ENCODE measurements at places on chromosomes 4 and X.
A peak's percentile ranks its signal among the peaks of the same experiment; 100 is the strongest.

DNA sequence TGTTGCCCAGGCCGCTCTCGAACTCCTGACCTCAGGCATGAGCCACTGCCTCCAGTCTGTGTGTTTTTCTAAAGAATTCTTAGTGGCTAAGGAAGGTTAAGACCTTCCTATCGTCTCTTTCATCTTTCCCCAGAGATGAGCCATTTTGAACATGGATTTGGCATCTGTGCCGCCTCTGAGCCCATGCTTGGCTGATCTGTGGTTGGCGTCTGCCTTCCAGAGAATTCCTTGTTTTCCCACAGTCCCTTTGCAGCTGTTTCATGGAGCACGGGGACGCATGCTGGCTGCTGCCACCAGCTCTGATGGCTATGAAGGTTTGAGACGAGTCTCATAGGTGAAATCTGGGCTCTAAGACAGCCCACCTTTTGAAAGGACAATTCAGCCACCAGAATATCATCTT lies 60.4 kb downstream of the SHROOM2 start:
- no peak for DNase-seq

- no peak for DNase-seq
Observed at GRCh38 chr4:7422898-7423180, 11.9 kb downstream of the PSAPL1 start.

- no peak for DNase-seq
Observed at GRCh38 chr4:100130964-100131363, 59.3 kb downstream of the DDIT4L start.

GRCh38 chr4:37993806-37994205 lies 33.6 kb downstream of the PTTG2 start:
- peak; percentile 69 for DNase-seq

GRCh38 chr4:34720571-34720970 lies 1523.7 kb downstream of the ARAP2 start:
- no peak for DNase-seq

DNA sequence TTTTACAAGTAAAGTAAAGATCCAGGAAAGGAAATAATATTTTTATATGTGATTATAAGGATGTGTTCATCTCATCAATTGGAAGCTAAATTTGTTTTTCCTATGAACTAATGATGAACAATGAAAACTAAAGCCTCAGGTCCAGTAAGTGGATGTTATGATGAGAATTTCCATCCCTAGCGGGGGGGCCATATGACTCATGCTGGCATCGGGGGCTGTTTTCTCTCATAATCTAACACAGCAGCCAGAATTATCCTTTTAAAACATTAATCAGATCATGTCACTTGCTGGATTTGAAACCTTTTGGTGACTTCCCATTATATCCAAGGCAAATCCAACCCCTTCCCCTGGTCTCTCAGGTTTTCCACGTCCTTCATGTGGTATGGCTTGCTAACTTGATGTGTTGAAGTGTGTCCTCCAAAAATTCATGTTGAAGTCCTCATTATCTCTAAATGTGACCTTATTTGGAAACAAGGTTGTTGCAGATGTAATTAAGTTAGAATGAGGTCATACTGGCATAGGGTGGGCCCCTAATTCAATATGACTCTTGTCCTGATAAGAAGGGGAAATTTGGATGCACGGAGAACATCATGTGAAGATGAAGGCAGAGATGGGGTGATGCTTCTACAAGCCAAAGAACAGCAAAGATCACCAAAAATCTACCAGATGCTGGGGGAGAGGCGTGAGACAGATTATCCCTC lies 96.8 kb downstream of the AKAP4 start:
- DNase-seq, result no peak

- DNase-seq, result no peak
Observed at GRCh38 chrX:53263597-53264094, 17.7 kb downstream of the IQSEC2 start.

DNA sequence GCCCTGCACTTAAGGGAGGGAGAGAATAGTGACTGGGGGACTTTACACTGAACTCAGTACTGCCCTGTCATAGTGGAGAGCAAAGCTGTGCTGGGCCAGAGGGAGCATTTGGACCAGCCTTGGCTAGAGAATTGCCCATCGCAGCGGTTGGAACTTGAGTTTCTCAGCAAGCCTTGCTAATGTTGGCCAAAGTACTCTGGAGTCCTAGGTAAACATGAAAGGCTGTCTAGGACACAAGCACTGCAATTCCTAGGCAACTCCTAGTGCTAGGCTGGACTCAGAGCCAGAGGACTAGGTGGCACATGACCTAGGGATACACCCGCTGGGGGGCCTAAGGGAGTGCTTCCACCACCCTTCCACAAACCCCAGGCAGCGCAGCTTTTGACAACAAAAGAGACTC lies 15.0 kb downstream of the MED14 start:
- DNase-seq, result no peak

DNA sequence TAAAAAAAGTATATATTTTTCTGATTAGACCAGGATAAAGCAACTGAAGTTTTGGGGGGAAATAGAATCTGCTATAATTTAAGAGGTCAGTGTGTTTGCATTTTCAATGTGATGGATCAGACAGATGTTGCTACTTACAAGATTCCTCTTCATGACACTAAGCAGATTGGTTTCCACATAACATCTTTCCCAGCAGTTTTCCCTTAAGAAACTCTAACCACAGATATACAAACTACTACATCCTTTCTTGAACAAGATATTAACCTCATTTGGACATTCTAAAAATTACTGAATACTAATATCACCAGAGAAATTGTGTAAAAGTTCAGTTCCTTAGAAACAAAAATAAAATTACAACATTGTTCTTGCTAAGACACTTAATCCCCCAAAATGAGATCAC lies 106.7 kb upstream of the GUCY1A1 start:
- no peak for DNase-seq

DNA sequence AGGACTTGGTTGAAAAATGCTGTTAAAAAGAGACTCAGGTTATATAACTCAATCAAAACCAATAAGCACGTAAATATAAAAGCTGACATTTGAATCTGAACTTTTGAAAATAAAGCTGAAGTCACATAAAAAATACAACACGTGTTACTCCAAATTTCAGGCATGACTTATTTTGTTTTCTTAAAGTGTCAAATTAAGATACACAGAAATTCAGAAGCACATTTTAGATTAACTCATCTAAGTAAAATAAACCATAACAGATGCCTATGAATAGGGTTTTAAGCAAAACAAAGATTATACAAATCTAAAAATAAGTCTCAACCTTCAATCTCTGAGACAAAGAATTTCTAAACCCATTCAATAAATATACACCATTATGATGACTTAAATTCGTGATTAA lies 124.8 kb downstream of the ANTXR2 start:
- DNase-seq, result no peak

DNA sequence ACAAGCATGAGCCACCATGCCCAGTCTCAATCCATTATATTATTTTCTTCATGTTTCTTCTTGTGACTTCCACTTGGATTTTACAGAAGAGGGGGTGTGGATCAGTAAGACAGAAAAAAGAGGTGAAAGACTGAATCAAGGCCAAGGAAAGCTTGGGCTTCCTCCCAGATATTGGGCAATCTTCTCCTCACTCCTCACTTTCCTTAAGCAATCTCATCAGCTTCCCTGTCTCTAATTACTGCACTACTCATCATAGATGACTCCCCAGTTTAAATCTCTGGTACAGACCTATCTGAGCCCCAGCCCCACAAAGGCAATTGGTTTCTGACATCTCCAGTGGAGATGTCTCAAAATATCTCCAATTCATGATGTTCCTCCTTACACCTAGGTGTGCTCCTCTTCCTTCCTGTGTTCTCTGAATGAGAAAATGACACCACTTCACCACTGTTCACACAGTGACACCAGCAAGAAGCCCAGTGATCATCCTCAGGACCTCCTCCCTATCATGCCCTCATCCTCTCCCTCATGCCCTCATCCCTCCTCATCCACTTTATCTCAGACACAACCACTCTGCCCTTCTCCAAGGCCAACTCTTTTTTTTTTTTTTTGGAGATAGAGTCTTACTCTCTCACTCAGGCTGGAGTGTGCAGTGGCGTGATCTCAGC lies 44.8 kb upstream of the HERC6 start:
- no peak for DNase-seq

- no peak for DNase-seq
Observed at GRCh38 chr4:7074426-7074825, 6.6 kb upstream of the GRPEL1 start.

- peak; percentile 27 for DNase-seq
Observed at GRCh38 chr4:2222838-2223237, 19.1 kb downstream of the HAUS3 start.

DNA sequence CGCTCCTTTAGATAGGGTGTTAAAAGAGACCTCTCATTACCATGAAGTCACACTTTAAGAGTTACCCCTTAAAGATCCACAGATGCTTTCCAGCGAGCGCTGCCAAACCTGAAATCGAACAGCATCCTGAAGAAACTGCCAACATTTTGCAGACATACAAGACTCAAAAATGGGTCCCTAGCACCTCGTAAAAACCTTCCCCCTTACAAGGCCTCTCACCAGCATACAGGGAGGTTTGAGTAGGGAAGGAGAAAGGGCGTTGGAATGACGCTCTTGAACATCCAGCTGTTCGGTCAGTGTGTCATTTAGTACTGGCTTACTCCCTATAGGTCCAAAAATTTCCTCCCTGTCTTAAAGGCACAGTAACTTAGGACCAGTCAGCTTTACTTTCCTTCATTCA lies 45.3 kb upstream of the PGRMC1 start:
- no peak for DNase-seq

- no peak for DNase-seq
Observed at GRCh38 chrX:150291014-150291413, 72.1 kb upstream of the MAMLD1 start.

GRCh38 chrX:48899078-48899410 lies 1.3 kb downstream of the PQBP1 start:
- DNase-seq, result no peak

- no peak for DNase-seq
Observed at GRCh38 chrX:357693-358471, 28.8 kb downstream of the PPP2R3B start.

DNA sequence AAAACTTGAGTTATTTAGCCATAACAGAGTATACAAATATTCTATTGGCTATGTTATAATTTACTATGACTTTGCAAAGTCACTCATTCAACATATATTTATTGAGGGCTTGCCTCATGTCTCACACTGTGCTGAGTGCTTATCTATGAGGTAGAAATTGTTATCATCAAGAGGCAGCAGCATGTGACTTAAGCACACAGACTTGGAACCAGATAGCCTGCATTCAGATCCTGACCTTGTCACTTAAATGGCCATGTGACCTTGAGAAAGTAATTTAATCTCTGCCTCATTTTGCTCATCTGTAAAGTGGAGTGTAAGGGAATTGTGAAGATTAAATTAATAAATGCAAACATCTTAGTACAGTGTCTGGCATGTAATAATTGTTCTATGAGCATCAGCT lies 10.1 kb upstream of the EXOSC9 start:
- DNase-seq, result no peak

GRCh38 chr4:19038231-19038630 lies 1016.7 kb upstream of the LCORL start:
- no peak for DNase-seq

GRCh38 chr4:14908635-14909034 lies 93.6 kb upstream of the CPEB2 start:
- DNase-seq, result no peak

DNA sequence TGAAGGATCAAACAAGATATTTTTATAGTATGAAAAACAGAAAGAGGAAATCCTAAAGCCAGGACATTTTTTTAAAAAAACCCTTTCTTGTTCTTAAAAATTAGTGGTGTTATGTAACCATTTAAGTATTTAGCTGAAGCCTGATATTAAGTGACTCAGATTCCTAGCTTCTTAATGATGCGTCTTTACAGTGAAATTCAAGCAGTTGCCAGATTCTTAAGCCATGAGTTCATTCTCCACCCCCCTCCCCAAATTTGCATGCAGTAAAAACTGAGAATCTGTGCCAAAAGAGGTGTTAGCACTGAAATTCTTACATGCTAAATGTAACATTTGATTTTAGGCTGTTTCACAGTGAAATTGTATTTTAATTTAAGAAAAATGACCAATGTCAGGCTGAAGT lies 180.8 kb downstream of the RAPGEF2 start:
- peak; percentile 29 for DNase-seq

- no peak for DNase-seq
Observed at GRCh38 chr4:134470544-134470943, 269.0 kb upstream of the PABPC4L start.

GRCh38 chr4:10688022-10688421 lies 3.5 kb upstream of the CLNK start:
- DNase-seq, result no peak

- peak; percentile 36 for DNase-seq
Observed at GRCh38 chr4:78953769-78954666, 14.8 kb upstream of the PAQR3 start.

GRCh38 chr4:164997324-164997723 lies 19.9 kb upstream of the TRIM61 start:
- no peak for DNase-seq

DNA sequence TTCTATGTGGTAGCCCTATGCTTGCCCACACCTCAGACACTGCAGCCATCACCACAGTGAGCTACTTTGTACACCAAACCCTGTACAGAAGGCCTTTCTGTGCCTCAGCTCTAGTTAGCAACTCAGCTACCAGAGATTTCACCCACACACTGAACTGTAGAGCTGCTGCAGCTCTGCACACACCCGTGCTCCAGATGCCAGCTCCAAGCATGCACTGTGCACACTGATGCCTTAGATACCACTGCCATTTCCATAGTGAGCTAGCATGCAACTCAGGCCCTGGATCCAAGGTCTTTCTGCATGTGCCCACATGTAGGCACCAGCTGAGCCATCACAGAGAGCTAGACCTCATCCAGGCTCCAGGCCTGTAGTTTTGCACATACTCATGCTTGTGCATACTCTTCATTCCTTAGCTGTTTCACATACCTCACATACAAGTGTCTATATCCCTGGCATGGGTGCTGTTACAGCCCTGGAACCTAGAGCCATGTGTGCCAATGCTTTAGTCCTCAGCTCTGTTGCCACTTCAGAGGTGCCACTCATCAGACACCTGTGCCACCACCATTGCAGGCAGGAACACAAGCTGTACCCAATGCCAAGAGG lies 423.5 kb upstream of the NDST3 start:
- DNase-seq, result no peak

DNA sequence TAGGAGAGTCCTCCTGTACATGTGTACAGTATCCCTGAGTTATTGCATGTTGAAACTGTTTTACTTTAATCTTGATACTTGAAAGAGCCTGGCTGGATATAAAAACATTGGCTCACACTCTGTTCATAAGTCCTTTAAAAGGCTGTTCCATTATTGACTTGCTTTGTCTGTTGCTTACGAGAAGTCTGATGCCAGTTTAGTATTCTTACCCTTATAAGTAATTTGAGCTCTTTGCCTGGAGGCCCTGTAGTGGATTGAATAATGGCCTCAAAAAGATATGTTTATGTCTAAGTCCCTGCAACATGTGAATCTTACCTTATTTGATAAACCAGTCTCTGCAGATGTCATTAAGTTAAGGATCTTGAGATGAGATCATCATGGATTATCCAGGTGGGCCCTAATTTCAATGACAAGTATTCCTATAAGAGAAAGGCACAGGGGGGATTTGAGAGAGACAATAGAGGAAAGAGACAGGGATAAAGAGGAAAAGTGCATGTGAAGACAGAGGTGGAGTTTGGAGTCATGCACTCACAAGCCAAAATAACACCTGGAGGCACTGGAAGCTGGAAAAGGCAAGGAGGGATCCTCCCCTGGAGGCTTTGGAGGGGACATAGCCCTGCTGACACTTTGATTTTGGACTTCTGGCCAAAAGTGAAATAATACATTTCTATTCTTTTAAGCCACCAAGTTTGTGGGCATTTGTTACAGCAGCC lies 98.1 kb downstream of the IRF2 start:
- DNase-seq, result no peak

Measured in ELF-1 (cell line).